NCI-H1092 treated with DMSO at 0.1 percent for 48 hours (cell line): ENCODE measurements at places on chromosomes 2 and 18.

GRCh38 chr2:95159690-95160449 lies at the start of gene ZNF514:
TSS of gene ZNF514 (minus strand) at chr2:95159848. CDS start at chr2:95153253, 6,595 bp downstream.
- peak; percentile 28 for DNase-seq

GRCh38 chr18:69705987-69706386 lies 241.7 kb downstream of the CD226 start:
- no peak for DNase-seq

- DNase-seq = peak; percentile 85
These were observed 45.2 kb downstream of the PCBP1 start for GRCh38 chr2:70132244-70133126.

DNA sequence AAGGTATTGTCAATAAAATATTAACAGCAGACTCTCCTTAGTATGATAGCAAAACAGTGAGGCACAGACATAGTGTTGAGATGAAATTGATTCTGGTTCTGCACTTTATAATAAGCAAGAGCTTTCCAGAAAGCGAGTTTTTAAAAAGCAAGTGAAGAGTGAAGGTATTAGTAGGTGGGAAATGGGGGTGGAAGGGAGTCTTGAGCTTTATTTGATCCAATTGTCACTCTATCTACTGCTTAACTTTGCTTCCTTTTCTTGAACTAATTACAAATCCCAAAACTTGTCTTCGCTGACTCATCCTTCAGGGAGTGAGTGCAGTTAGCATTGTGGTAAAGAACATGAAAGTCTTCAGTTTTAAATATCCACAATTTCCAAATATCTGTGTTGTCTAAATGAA lies 120.6 kb upstream of the BOD1L2 start:
- DNase-seq = no peak

GRCh38 chr2:132740081-132740720 lies 70.2 kb upstream of the LYPD1 start:
- no peak for DNase-seq

GRCh38 chr2:151651274-151651673 lies 83.0 kb downstream of the NEB start:
- no peak for DNase-seq
